OCI-M1 (cell line): ENCODE measurements at places on chromosomes 3 and 15.

- DNase-seq = no peak
Observed at GRCh38 chr15:27884726-27885125, 214.4 kb downstream of the OCA2 start.

- DNase-seq = peak; percentile 18
Observed at GRCh38 chr3:115022835-115023398, 124.2 kb downstream of the ZBTB20 start.

GRCh38 chr3:54257125-54257720 is 134.9 kb downstream of the CACNA2D3 start:
- DNase-seq = no peak

- no peak for DNase-seq
Observed at GRCh38 chr3:51692980-51693395, 13.9 kb upstream of the GRM2 start.

- DNase-seq = no peak
Observed at GRCh38 chr3:48399387-48400172, 27.6 kb downstream of the FBXW12 start.
